ENCODE measurements at places on chromosomes 1 and 21.

- DNase-seq = peak; percentile 82
Measured at GRCh38 chr1:205488074-205488723, 16.3 kb upstream of the CDK18 start.

GRCh38 chr1:74523873-74524480, 11.6 kb upstream of the LRRC53 start:
- DNase-seq = no peak

GRCh38 chr1:197955486-197956394, 38.6 kb downstream of the LHX9 start:
- DNase-seq = peak; percentile 31

- no peak for DNase-seq
Measured at GRCh38 chr1:89889323-89889615, 68.4 kb downstream of the LRRC8D start.

- DNase-seq = no peak
Measured at GRCh38 chr1:228885845-228886244, 150.6 kb downstream of the RHOU start.

DNA sequence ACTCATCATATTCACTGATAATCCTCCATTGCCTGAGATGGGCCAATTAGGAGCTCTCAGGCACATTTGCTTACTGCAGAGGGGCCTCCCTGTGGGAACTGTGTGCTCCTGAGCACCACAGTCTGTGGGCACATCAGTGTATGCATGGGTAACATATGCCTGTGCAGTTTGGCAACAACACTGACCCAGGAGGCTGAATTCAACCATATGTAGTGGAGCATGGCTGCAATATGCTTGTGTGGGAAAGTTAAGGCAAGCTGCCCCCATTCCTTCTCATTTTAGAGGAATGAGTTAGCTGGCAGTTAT, 11.8 kb upstream of the FMOD start:
- no peak for DNase-seq

- no peak for DNase-seq
Measured at GRCh38 chr1:246773213-246773641, 49.0 kb downstream of the SCCPDH start.

DNA sequence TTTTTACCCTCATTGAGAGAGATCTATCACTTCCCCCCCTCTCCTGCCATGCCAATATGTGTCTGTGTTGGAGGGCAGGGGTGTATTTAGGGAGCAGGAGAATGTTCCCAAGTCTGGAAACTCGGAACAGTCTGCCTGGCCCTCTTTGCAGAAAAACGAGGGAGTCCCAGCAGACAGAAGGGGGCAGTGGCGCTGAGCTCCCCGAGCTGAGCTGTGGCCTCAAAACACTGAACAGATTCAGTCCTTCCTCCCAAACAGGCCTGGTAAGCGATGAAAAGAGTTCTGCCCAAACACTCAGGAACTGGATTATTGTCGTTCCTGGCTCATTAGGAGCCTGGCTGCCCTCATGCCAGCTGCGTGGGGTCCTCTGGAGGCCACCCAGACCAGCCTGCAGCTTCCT, 981 bp downstream of the CLDN14 start:
- no peak for DNase-seq

DNA sequence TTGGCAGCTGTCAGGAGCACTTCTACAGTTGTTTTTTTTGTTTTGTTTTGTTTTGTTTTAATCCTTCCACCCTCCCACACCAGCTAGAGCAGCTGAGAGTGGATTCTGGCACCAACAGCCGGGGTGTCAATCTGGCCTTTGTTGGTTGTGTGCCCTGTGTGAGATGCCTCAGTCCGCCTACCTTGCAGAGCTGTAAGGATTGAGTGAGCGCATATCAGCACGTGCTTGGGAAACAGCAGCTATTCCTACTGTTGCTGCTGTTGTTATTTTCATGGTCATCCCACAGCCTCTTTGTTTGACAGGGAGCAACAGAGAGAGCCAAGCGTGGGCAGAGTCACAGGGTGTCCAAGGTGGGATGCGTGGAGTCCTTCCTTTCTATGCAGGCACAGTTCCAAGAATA, 50.4 kb downstream of the PGBD5 start:
- peak; percentile 65 for DNase-seq

DNA sequence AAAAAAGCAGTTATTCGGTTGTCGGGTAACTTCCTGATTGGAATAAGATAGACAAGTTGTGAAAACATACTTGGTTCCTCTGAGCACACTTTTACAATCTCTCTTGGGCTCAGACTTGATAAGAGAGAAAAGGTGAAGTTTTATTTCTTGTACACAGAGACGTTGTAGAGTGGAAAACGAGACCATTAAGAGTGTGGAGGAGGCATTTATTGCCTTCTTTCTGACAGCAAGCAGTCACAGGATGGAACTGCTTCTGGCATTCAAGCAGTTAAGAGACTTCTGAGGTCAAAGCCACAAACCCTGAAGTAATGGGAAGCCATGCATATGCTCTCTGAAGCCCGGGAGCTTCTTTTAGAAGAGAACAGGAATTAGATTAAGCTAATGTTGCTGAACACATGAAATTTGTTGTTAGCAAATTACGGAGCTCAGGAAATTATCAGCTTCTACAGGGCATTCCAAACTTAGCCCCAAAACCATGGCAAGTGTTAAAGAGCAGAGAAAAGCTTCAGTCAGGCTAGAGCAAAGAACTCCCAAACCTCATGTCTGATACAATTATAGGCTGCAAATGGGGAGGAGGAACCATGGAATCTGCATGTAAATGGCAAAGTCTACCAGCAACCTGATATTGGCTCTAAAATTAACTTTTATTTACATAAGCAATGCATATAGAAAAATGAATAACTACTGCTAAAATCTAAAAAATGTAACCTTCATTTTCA, 26.0 kb downstream of the S1PR1 start:
- no peak for DNase-seq

GRCh38 chr1:29211086-29212030, 19.4 kb downstream of the MECR start:
- peak; percentile 11 for DNase-seq

GRCh38 chr1:15678578-15678977, 5.5 kb upstream of the PLEKHM2 start:
- DNase-seq = no peak

- no peak for DNase-seq
Measured at GRCh38 chr1:216562383-216562782, 139.1 kb upstream of the USH2A start.

- no peak for DNase-seq
Measured at GRCh38 chr1:153617663-153618062, 1.5 kb upstream of the S100A14 start.

DNA sequence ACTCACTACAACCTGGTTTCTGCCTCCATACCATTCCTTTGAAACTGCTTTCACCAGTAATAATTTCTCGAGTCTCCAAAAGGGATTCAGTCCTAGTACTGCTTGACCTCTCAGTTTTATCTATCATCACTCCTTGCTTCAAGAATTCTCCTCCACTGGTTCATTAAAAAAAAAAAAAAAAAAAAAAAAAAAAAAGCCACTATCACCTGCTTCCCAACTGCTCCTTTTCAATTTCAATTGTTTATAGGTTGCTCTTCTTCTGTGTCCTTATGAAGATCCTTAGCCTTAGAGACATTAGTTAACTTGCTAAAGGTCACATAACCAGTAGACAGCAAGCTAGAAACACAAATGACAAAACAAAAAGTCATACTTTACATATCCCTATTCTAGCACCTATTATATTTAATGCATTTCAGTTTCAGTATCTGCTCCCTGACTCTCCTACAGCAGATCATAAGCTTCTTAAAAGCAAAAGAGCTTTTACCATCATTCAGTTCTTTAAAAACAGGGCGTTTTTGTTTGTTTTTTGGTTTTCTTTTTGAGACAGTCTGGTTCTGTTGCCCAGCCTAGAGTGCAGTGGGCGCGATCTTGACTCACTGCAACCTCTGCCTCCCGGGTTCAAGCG, 7.1 kb downstream of the NRDC start:
- no peak for DNase-seq

- DNase-seq = no peak
Measured at GRCh38 chr21:43315244-43316137, 111.4 kb downstream of the SIK1 start.

GRCh38 chr1:153881751-153882150, 41.0 kb downstream of the GATAD2B start:
- peak; percentile 34 for DNase-seq

DNA sequence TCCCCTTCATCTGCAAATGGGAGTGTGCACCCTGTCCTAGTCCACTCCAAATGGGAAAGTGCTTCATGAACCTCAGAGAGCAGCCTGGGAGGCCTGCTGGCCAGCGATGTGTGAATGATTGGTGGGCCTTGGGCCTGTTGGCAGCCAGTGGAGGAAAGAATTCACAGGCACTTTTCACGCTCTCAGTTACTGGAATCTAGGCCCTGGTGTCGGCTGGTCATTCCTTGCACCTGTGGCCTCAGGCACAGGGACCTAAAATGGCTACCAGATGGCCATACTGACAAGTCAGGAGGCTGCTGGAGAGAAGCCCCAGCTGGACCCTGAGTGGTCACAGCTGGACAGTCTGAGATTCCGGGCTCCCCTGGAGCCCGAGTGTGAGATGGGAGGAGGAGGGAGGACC, 18.4 kb upstream of the EDN2 start:
- DNase-seq = peak; percentile 61

- no peak for DNase-seq
Measured at GRCh38 chr1:44860331-44860730, 17.3 kb upstream of the PTCH2 start.

DNA sequence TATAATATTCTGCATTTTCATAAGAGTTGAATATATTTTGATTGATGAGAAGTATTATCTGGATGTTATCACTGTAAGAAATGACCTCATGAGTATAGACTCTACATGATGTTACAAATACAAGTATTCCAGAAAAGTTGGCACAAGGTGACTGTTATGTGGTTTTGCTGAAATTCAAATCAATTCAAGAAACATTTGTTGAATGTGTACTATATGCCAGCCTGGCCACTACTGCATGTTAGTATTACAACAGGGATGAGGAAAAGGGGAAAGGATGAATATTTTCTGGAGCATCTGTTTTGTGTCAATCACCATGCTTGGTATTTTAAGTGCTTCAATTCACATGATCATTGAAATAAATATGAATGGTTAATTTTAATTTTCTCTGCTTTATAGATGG, 250.9 kb upstream of the PBX1 start:
- DNase-seq = no peak

DNA sequence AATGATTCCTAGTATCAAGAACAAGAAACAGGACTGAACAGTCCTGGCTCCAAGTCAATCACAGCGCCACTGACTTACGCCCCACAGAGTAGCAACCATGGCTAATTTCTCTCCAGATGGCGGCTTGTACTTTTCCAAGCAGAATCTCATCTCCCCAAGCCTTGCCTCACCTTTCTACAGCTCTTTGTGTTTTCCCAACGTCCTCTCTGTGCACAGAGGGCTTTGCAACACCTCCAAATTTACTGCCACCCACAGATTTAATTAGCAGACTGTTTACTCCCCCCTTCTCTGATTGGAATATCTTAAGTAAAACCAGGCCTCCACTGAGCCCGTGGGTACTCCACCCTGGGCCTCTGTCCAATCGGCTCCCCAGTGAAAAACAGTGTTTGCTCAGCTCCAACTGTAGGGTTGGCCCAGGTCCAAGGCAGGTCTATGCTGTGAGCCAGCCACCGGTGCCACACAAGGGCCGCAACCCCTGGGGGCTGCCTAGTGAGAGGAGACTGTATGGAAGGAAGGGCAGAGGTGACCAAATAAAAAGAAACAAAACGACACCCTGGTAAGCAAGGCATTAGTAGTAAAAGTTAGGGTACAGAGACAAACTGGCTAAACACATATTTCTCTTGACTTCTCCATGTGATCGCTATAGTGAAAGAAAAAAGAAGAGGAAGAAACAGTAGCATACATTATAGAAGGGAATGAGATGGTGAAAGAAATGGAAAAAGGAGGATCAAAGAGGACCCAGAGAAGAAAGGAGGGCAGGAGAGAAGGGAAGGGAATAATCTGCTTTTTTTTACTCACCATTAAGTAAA, 128.4 kb upstream of the SOD1 start:
- DNase-seq = peak; percentile 97

GRCh38 chr21:33684923-33685560, 42.7 kb downstream of the ITSN1 start:
- DNase-seq = no peak

DNA sequence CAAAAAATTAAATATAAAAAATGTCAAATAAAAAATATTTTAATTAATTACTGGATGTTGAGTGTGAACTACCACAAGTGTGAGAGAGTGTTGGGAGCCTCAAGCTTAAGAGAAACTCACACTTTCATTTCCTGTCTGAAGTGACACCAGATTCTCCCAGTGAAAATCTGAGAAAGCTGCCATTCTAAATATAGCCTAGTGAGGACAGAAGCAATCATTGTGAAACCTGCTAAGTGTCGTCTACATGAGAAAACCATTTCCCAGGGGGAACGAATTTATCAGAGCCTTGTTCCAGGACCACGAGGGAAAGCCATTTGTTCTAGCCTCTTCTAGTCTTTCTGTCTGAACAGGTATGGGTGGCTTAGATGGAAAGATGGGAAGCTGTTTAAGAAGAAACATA, 329.3 kb upstream of the PRMT6 start:
- no peak for DNase-seq

DNA sequence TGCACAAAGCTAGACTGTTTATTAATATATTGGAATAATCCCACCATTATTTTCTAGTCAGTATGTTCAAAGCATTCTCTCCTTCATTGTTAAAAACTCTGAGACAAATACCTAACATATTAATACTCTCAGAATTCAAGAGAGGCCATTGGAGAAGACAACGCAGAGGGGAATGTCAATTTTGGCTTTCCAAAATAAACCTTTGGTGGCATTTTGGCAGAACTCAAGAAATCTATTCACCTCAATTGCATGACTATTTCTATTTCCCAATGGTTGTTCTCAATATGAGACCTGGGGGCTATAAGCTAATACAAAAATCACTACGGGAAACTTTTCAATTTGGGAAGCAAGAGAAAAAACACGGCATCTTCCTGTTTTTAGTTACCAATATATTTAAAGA, 58.5 kb downstream of the RUSC1 start:
- no peak for DNase-seq

Data from NCI-H446 (cell line).